ENCODE measurements at places on chromosomes 11 and 22. TPM values are rescaled to one million over a fixed set of nuclear protein-coding genes. Genes with fewer than 3 reads are reported as not detected.

DNA sequence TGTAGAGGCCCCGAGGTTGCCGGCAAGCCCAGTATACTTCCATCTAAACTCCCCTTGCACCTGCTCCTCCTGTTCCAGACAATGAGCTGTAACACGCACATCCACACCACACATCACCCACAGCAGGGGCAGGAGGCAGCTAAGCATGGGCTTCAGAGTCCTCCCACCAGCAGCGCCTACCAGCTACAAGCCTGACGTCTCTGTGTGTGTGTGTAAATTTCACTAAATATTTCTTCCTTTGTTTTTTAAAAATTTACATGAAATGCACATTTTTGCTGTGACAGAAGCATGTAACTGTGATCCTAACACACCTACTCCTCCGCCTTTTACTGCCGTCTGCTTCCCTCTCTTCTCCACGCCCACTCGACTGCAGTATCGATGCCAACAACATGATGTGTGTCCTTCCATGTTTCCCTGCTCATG lies 29.4 kb upstream of the PACSIN2 start:
- DNase-seq = no peak

- no peak for DNase-seq
Measured at GRCh38 chr11:33682019-33682418, 18.6 kb downstream of the C11orf91 start.

DNA sequence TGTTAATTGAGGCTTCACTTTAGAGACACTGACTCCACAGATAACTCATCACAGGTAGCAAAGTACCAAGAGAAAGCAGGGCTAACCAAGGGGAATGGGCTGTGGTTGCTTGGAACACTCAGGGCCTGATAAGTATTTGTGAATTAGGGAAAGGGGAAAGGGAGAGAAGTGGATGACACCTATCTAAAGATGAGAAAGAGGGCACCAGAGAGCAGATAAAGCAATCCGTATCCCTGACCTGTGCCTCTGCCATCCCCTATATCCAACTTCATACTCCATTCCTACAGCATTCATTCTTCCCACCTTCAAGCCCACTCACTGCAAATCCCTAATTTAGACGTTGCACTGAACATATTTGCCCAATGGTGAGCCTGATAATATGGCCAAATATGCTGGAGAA lies 43.0 kb upstream of the API5 start:
- no peak for DNase-seq

- DNase-seq = no peak
Measured at GRCh38 chr11:132330515-132330914, 960.1 kb downstream of the NTM start.

- DNase-seq = no peak
Measured at GRCh38 chr11:1500466-1501420, 14.2 kb upstream of the MOB2 start.

NNMT gene
- polyA plus RNA-seq = 388 TPM

GRCh38 chr11:45856044-45856468 lies 8.8 kb downstream of the CRY2 start:
- no peak for DNase-seq

EEF1G gene
- polyA plus RNA-seq = 1,468 TPM

- no peak for DNase-seq
Measured at GRCh38 chr11:96338910-96339705, 3.9 kb downstream of the MAML2 start.

DNA sequence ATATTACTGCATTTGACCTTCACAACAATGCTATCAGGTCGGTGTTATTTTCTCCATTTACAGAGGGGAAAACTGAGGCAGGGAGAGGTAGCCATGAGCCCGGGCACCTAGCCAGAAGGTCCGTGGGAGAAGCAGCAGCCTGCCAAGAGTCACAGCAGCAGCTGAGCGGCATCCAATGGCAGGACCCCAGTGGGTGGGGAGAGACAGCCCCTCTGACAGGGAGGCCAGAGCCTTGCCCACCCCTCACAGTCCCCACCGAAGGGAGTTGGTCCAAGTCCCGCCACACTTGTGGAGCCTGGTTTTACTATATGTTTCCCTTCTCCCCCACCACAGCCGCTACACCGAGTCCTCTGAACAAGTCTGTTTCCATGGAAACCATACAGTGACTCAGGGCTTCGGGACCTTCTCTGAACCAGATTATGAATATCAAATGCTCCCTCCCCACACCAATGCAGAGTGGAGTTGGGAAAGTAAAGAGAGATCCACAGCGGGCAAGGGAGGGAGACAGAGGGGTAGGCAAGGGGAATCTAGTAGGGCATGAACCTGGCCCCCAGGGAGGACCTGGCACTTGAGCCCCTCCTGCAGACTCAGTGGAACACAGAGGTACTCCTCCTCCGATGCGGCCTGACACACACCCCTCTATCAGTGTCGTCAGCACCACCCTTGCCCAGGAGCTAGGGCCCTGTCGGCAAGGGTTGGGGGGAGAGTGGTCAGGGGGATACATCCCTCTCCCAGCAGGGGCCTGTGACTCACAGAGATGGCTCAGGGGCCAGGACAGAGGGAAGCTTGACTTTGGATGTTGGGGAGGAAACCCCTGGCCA lies 2.5 kb downstream of the CHST1 start:
- DNase-seq = peak; percentile 43

DNA sequence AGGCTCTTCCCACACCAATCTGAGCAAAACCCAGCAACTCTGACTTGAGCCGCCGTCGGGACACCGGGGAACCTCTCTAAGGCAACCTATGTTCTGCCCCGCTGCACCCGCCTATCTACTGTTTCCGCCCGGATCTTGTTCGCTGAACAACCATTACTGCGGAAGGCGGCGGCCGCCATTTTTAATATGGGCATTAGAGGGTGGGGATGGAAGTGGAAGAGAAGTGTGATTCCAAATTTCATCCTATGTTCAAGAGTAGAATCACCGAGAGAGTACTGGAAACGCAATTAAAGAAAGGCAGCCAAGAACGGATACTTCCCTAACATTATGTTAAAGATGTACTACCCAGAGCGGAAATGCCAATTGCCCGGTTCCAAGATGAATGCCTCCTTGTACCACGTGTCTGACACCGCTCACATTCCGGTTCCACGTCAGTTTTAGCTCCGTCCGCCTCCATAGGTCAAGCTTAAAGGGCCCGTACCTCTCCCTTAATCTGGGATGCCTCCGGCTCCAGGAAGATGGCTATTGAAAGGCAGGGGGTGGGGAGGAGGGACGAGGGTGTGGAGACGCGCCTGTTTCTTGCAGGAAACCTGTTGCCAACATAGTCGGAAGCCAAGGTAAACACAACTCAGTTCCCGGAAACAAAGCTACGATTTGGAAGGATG lies at the start of gene DPAGT1:
TSS of gene DPAGT1 (minus strand) at position 95 of the 665 bp plus-strand sequence. CDS start 198 bp downstream, outside the sequence.
- DNase-seq = peak; percentile 94

DNA sequence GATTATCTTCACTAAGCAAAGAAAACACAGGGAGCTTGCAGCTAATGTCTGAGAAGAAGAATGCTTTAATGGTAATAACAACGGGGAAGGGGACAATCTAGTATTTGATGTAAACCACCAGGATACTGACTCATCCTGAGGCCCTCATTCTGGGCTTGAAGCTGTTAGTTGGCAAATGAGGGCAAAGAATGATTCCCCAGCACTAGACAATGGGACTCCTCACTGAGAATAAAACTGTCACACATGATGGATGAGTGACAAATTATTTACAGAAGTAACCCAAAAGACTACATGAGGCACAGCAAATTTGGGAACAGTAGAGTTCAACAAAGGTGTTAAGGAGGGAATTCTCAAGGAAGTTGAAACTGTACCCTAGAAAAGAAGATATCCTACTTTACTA lies 76.3 kb downstream of the FAM168A start:
- DNase-seq = no peak

NXPE2 gene
- 0.09 TPM for polyA plus RNA-seq

DNA sequence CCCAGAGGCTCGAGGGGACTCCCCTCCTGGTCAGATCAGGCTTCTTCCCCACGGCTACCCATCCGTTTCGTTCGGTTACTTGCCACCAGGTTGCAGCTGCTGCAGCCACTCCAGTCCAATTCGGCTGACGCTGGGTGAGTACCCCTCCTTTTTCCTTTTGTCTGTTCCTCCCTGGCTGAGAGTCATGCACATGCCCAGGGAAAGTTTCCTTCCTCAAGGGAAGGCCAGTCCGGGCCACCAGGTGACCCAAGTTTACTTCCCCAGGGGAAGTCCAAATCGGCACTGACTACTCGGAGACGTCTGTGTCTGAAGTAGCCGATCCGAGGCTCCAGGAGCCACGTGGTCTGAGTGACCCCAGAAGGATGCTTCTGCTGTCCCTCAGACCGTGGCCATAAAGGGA lies 13.2 kb upstream of the OR56A3 start:
- DNase-seq = no peak

MPZL2 gene
- polyA plus RNA-seq = 44.2 TPM

DNA sequence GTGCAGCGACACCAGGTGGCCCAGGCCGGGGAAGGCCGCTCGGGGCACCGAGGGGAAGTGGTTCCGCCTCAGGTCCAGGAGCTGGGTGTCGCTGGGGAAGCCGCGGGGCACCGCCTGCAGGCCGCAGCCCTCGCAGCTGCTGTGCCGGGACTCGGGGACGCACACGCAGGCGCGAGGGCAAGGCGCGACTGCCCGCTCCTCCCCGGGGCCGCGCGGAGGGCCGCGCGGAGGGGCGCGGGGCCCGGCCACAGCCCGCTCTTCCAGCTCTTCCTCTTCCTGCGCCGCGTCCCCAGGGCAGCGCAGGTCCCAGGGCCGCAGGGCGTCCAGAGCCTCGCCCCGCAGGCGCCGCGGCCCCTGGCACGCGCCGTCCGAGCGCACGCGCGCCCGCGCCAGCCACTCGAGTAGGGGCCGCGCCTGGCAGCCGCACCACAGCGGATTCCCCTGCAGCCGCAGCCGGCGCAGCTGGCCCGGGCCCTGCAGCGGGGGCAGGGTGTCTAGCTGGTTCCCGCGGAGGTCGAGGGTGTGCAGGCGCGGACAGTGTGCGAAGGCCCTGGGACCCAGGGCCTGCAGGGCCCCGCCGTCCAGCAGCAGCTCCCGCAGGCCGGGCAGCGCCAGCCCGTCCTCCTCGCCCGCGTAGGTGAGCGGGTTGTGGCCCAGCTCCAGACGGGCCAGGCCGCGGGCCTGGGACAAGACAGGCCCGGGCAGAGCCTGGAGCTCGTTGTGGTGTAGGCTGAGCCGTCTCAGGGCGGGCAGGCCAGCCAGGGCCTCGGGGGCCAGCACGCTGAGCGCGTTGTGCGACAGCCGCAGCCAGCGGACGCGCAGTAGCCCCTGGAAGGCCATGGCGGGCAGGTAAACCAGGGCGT lies 2.8 kb downstream of the CHADL start:
- no peak for DNase-seq

MPEG1 gene
- polyA plus RNA-seq = 12.8 TPM

MMP12 gene
- 0.62 TPM for polyA plus RNA-seq

GRCh38 chr22:46824344-46824909 lies 62.0 kb downstream of the TBC1D22A start:
- DNase-seq = no peak

DNA sequence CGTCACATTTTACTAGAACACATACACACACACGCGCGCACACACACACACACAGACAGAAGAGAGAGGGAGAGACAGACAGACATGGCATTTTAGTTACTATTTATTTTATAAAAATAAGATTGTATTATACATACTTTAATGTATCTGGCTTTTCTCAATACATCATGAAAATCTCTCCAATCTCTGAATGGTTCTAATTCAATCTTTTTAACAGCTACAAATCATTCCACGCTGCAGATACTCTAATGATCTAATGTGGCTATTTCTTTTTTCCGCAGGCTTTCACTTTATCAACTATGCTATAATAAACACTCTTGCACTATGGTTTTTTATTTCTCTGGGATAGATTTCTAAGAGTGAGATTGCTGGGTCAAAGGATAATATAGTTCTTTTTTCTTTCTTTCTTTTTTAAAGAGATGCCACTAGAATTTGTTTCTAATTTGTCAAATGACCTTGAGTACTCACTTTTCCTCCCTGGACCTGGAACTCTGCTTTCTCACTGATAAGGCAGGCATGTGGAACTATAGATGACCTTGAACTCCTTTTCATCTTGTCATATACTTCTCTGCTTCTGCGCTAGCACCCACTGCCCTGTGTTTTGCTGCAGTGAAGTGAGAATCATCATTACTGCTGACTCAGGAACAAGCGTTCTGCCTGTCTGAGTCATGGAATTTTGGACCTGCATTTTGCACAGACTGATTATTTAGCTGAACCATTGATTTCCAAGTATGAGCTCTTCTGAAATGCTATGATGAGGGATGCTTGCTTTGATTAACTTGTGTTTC lies 4.9 kb upstream of the SLC6A5 start:
- no peak for DNase-seq

DNA sequence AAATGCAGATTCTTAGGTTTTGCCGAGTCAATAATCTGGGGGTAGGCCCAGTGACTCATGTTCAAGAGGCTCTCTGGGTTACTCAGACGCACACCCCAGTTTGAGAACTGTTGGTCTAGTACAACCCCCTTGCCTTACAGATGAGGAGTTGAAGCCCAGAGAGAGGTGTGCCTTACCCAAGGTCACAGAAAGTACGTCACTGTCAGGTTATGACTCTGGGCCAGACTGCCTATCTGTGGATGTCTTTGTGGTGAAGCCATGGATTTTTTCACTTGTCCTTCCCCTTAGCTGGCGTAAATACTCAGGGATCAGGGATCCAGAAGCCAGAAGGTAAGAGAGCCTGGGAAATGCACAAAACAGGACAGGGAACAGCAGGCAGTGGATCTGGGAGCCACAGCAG lies 25.2 kb upstream of the NECTIN1 start:
- DNase-seq = no peak

RFPL1 gene
- polyA plus RNA-seq = not detected

DNA sequence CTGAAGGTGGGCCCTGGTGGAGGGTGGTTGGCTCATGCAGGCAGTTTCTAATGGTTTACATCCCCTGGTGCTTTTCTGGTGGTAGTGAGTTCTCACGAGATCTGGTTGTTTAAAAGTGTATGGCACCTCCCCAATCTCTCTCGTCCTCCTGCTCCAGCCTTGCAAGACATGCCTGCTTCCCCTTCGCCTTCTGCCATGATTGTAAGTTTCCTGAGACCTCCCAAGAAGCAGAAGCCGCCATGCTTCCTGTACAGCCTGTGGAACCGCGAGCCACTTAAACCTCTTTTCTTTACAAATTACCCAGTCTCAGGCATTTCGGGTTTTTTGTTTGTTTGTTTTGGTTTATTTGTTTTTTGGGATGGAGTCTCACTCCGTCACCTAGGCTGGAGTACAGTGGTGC lies 173.2 kb downstream of the MN1 start:
- no peak for DNase-seq

DNA sequence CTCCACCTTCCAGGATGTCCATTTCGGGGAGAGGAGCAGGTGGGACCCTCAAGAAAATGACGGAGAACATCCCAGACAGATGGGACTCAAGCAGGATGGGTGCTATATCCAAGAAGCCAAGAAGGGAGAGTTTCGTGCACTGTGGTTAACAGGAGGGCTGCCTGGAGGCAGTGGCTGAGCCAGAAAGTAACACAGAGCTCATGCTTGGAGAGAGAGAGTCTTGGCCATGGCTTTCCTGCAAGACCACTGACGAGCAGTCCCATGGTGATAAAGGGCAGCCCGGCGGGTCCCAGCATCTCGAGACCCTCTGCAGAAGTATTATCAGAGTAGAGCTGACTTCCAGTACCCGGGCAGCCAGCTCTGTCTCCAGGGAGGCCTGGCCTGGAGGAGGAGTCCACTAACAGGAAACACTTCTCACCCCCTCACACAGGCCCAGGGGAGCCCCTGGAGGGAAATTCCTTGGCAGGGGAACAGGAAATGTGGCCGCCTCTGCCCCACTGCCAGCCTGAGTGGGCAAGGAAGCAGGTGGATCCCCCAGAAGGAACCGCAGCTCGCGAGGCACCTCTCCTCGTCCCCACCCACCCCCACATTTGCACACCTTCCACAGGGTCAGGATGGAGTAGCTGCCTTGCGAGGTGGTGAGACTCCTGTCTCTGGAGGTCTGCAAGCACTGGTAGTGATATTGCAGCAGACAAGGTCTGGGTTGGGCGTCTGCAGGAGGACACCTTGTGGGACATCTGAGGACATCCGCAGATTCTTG lies 32.2 kb downstream of the CYTH4 start:
- DNase-seq = no peak

THAP12 gene
- polyA plus RNA-seq = 25.0 TPM
